Activated T-helper 1 cell treated with anti-CD3 and anti-CD28 coated beads, Interleukin-2, amount 50 U/mL, for 16 hours (primary cell): ENCODE measurements at places on chromosomes 16 and 17.

GRCh38 chr17:28500712-28501379 lies 5.3 kb upstream of the FOXN1 start:
- no peak for DNase-seq

- DNase-seq = no peak
Measured at GRCh38 chr16:10514369-10515055, 65.9 kb downstream of the EMP2 start.

DNA sequence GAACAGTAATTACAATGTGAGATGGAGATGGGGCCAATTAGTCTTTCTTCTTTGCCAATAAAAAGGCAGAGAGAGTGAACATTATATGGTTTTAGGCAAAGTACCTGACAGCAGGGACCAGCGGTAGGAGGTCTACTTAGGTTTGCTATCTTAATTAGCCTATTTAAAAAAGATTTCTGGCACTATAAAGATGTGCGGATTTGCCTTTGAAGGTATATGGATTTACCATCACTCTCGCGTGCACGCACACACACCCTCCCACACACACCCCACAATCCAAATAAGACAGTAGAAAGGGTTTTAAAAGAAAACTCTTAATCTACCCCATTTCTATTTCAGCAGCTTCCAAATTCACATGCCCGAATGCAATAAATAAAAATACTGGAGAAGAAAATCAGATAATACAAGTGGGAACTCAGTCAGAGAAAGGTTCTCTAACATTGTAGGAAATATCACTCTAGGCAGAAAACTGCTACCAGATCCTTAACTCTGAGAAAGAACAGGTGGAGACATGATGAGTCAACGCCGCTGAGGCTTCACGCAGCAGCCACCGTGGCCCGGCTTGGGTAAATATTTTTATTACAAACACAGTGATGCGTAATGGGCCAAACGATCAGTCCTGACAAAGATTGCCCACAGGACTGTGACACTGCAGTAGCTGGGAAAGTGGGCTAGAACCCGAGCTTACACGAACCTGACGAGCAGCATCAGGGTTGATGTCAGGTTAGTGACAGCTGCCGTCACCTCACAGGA lies 66.6 kb upstream of the AXIN2 start:
- DNase-seq = no peak

DNA sequence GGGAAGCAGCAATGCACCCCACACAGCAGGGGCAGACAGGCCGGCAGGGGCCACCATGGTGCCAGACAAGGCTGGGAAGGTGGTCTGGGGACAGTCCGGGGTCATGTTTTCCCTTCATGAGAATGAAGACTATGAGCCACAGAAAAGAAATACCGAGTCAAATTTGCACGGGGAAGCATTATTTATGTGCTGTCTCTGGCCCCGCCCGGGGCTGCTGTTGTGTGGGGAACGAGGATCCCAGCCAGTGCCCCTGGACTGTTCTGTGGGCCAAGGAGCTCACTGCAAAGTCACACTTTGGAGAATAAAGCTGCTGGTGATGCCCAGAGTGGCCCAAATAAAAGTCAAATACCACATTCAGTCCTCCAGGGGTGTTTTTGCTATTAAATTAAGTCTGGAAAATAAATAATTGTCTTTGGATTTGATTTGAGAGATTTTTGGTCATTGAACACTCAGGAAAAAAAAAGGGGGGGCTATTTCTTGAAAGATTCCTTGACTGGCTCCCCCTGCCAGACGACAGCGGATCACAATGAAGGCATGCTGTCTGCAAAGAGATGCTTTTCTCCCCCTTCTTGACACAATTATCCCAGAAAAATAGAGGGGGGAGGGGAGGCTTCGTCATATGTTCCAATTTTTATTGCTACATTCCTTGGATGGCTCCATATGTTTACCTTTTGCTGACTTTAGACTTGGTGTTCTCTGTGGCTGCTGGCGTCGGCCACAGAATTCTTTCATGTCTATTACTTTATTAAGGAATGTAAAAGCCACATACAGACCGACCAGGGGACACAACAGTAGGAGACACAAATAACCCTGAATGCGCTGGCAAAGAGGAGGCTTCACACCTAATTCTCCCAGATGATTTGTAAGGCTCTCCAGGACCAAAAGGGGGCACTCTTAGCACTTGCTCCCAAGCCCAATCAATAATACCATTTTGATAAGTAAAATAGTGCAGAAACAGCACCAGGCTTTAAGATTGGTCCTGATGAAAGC lies 27.1 kb upstream of the ANKFN1 start:
- no peak for DNase-seq

DNA sequence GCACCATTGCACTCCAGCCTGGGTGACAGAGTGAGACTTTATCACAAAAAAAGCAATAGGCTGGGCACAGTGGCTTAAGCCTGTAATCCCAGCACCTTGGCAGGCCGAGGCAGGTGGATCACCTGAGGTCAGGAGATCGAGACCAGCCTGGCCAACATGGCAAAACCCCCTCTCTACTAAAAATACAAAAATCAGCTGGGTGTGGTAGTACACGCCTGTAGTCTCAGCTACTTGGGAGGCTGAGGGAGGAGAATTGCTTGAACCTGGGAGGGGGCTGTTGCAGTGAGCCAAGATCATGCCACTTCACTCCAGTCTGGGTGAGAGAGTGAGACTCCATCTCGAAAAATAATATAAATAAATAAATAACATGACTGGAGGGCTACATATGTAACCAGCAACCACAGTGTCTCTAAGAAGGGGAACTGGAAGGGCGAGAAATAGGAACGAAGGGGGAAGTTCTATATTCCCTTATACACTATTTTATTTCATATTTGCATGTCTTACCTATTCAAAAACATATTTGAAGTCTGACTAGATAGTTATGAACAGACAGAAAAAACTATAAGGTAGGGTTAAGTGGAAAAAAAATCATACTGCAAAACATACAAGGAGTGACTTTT lies 25.9 kb downstream of the MYH11 start:
- DNase-seq = no peak

DNA sequence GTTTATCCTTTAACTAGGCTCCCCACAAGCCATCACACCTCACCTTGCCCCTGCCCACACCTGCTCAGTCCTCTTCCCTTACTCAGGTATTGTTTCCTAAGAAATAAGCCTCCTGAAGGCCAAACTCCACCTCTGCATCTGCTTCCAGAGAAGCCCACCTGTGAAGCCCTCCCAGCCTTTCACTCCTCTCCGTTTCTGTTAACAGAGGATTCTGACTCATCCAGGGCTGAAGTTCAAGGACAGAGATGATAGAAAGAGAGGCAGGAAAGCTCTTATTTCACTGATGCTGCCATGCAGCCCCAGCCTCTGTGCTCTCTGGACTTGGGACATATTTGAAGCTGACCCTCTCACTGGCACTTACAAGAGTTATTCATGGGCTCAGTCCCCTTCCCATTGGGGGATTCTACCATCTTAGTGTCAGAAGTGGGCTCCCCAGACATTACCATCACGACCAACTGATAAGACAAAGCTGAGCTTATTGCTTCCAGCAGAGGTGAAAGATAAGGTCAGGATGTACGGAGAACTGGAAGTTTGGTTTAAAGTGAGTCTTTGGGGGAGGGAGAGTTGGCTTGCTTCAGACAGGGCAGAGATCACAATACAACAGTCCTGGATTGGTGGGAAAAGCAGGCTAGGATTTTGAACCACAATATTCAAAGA lies 35.3 kb upstream of the XYLT2 start:
- DNase-seq = no peak

- DNase-seq = no peak
Measured at GRCh38 chr17:71024969-71025368, 855.6 kb downstream of the KCNJ2 start.

GRCh38 chr16:4743226-4743878 lies 9.0 kb downstream of the DNAAF8 start:
- no peak for DNase-seq

- no peak for DNase-seq
Measured at GRCh38 chr17:40190197-40191021, 13.1 kb downstream of the RAPGEFL1 start.

GRCh38 chr17:30376621-30377452 lies 1.9 kb upstream of the CPD start:
- DNase-seq = no peak

DNA sequence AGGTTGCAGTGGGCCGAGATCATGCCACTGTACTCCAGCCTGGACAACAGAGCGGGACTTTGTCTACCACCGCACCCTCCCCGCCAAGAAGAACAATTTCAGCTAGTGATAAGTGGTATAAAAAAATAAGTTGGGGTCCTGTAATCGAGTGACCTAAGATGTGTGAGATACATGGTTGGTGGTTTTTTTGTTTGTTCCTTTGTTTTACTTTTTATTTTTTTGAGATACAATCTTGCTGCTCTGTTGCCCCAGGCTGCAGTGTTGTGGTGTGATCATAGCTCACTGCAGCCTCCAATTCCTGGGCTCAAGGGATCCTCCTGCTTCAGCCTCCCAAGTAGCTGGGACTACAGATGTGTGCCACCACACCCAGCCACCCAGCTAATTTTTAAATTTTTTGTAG lies 58.7 kb downstream of the PITPNC1 start:
- no peak for DNase-seq

DNA sequence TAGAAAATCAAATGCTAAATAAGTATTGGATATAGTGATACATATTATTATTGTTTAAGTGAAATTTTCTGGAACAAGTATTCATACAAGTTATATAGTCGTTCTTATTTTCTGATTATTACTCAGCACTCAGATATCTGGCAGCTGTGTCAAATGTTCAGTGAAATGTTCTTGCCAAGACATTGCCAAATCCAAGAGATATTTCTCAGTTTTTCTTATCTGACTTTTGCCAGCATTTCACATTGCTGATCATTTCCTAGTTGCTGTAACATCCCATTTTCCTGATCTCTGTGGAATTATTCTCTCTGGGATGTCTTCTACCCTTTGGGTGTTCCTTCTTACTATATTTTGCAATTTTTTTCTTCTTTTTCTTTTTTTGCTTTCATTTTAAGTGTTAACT lies 262.3 kb downstream of the KIF2B start:
- DNase-seq = no peak

DNA sequence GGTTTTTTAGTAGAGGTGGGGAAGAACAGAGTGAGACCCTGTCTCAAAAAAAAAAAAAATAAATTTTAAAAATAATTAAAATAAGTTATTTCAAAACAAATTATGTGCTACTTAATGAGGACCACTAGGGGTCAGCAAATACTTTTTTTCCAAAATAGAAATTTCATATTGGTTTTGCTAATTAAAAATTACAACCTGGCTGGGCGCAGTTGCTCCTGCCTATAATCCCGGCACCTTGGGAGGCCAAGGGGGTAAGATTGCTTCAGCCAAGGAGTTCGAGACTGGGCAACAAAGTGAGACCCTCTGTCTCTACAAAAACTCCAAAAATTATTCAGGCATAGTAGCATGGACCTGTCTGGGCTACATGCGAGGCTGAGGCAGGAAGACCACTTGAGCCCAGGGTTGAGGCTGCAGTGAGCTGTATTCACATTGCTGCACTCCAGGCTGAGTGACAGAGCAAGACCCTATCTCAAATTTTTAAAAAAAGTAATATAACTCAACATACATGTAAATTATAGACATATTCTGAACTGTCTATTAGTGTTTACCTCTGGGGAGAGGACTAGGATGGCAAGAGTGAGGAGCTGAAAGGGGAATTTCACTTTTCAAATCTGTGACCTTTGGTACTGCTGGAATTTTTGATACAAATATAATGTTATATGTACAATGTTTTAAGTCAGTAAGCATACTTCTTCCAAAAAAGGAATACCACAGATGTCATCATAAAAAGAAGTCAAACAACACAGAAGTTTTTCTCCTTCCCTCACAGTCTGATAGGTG lies 8.1 kb downstream of the MEIOB start:
- DNase-seq = no peak

GRCh38 chr16:30949650-30950515 lies 1.0 kb downstream of the ORAI3 start:
- DNase-seq = no peak

DNA sequence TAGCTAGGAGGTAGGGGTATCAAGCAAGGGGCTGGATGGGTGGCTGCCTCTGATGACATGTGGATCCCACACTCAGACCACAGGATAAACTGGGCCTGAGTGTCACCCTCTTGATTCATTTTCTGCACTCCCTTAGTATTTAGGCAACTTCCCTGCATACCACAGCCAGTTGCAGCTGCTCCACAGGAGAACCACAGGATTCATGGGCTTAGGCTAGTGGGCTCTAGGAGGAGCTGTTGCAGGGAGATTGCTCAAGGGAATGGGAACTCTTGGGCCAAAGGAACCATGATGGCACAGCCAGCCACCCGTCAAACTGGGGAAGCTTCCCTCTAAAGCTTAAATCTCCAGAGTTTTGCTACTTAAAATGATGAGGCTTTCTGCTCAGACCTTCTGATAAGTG lies 269.7 kb upstream of the ASIC2 start:
- no peak for DNase-seq

DNA sequence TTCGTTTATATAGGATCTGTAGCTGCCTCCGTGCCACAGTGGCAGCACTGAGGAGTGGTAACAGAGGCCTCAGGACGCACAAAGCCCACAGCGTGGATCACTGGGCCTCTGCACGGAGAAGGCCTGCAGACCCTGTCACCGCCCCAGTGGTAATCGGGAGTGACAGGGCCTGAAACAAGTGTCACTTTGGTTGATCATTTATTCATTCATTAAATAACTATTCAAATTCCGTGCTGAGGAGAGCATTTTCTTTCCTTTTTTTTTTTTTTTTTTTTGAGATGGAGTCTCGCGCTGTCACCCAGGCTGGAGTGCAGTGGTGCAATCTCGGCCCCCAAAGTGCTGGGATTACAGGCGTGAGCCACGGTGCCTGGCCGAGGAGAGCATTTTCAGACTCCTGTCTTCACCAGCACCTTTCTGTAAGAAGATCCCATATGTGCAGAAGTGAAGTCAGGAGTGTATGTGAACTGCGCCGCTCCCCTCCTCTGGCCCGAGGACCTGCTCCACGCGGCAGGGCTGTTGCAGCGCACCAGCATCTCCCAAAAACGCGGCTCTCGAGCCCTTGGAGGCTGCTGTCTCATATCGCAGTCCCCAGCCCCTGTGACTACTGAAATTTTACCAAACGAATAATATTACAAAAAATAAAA lies 44.9 kb upstream of the TRAP1 start:
- DNase-seq = no peak

DNA sequence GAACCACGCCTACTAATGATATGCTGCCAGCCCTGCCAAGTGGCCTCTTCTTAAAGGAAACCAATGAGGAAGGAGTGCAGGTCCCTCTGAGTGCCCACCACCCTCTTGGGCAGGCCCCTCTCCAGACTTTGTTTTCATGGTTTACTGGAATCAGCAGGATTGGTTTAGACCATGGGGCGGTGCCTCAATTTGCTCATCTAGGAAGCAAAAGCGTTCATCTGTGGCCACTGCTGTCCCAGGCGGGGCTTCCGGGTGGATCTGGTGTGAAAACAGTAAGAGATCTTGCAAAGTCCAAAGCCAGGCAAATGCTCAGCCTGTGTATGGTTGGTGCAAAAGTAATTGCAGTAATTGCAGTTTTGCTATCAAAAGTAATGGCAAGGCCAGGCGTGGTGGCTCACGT lies 71.3 kb downstream of the AMFR start:
- DNase-seq = no peak
